ENCODE measurements at places on chromosomes 12 and 14.

DNA sequence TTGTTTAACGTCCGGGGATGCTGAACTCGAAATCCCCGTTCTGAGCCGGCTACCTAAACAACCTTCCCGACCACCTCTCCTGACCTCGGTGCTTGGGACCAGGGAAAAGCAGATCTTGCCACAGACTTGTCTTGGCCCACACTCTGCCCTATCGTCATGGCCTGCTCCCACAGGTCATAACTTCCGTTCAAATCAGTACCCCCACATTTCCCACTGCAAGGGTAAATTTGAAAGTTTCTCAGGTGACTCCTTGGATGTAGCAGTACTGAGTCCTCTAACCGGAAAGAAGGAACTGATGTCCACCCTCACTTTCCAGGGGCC is 612 bp upstream of the RBM23 start:
- no peak for DNase-seq

- no peak for DNase-seq
Measured at GRCh38 chr14:52589646-52590045, 37.0 kb downstream of the GPR137C start.

- DNase-seq: no peak
Measured at GRCh38 chr12:40343124-40343523, 118.3 kb downstream of the LRRK2 start.

- no peak for DNase-seq
Measured at GRCh38 chr12:120943482-120943881, 34.9 kb upstream of the HNF1A start.

GRCh38 chr12:95117178-95117599 is 43.8 kb upstream of the NR2C1 start:
- DNase-seq: peak; percentile 64

DNA sequence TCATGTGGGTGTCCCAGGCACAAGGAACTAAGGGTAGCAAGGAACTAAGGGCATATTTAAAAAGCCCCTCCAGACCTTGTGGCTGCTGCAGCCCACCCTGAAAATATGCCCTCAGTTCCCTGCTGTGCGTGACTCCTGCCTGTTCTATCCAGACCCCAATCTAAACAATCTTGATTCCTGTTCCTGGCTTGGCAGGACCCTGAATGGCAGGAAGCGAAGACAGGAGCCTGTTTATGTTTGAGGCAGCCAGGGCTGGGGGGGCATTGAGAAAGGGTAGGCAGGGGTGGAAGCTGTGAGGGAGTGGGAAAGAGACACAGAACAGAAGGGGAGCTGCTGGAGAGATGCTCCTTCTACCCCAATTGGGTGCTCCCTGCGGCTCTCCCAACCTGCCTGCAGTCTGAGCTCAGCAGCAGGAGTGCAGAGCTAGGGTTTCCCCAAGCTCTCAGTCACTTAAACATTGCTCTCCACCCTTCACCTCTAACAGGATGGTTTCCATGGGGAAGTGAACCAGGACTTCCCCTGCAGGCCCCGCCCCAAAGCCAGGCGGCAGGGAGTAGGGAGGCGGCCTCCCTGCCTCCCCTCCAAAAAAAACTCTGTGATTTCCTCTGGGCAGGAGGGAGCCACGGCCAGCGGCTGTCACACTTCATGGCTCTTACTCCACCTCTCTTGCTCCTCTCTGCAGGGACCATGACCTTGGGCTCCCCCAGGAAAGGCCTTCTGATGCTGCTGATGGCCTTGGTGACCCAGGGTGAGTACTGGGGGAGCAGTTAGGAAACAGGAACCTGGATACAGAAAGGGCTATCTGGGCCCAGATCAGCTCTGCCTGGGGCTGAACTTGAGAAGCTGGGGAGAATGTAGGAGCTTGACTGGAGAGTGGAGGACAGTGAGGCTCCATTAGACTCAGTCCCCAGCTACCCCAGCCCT is 4.7 kb downstream of the ACVRL1 start:
- no peak for DNase-seq

- no peak for DNase-seq
Measured at GRCh38 chr12:115251727-115252126, 567.8 kb upstream of the TBX3 start.

DNA sequence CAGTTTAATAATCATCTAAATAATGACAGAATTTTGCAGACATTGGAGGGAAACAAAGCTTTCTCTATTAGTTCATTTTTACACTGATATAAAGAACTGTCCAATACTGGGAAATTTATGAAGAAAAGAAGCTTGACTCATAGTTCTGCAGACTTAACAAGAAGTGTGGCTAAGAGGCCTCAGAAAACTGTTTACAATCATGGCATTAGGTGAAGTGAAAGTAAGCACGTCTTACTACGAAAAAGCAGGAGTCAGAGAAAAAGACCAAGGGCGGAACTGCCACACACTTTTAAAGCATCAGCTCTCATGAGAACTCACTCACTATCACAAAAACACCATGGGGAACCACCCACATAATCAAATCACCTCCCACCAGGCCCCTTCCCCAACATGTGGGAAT is 804.4 kb downstream of the FLRT2 start:
- no peak for DNase-seq

GRCh38 chr12:106687672-106688071 is 86.8 kb upstream of the RIC8B start:
- DNase-seq: no peak

DNA sequence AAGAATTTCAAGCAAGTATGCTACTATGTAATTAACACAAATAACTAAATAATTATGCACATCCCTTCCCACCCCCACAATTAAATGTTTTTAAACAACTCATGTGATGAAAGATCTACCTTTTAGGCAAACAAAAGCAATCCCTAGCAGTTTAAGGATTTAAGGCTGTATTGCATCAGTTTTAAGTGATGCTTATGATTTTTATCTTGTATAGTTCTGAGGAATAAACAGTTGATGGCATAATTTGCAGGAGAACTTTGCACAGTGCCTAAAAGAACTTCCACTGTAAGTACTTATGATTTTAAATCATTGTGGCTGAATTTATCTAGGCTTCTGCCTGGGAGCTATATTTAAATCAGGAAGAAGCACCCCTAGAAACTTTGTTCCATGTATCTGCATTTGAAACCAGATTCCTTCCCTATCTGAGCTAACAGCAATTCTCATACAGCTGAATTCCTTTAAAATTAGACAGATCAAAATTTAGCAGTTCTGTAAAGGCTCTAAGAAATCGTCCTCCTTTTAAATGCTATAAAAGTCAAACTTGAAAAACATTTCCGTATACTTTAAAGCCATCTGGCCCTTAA is 388.6 kb downstream of the BCAT1 start:
- no peak for DNase-seq

GRCh38 chr12:124554429-124555029 is 12.9 kb downstream of the NCOR2 start:
- DNase-seq: no peak

DNA sequence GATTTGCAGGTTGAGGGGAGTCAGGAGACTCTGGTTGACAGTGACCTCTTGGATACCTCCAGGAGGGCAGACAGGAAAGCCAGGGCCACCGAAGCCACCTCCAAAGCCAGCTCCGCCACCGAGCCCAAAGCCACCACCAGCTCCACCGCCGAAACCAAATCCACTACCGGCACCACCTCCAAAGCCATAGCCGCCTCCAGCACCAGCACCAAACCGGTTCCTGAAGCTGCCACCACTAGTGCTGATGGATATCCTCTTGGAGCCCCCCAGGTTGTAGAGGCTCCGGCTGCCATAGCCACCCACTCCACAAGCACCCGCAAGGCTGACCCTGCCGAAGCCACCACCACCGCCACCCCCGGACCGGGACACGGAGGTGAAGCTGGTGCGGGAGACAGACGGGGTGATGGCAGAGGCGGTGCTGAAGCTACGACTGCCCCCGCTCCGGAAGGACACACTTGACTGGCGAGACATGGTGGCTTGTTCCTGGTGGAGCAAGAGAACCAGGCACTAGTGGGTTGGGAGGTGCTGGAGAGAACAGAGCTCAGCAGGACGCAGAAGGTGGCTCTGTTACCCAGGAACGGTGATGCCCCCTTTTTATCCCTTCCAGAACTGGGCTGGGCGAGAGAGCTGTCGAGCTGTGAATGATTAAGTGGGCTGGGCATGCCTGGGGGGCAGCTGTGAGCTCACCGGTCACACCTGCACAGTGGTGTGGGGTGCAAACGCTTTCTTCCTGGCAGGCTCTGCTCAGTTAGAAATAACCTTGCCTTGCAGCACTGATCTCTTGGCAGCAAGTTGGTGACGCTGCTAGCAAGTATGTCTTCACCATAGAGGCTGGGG is at the start of gene KRT5:
Gene KRT5 (minus strand): TSS at position 569 of the 837 bp plus-strand sequence. CDS start 98 bp downstream, at position 471.
- DNase-seq: no peak

- no peak for DNase-seq
Measured at GRCh38 chr12:19375888-19376287, 63.4 kb upstream of the AEBP2 start.

- no peak for DNase-seq
Measured at GRCh38 chr12:110927546-110927945, 7.2 kb upstream of the MYL2 start.

- no peak for DNase-seq
Measured at GRCh38 chr12:104328790-104329189, 25.3 kb downstream of the EID3 start.

DNA sequence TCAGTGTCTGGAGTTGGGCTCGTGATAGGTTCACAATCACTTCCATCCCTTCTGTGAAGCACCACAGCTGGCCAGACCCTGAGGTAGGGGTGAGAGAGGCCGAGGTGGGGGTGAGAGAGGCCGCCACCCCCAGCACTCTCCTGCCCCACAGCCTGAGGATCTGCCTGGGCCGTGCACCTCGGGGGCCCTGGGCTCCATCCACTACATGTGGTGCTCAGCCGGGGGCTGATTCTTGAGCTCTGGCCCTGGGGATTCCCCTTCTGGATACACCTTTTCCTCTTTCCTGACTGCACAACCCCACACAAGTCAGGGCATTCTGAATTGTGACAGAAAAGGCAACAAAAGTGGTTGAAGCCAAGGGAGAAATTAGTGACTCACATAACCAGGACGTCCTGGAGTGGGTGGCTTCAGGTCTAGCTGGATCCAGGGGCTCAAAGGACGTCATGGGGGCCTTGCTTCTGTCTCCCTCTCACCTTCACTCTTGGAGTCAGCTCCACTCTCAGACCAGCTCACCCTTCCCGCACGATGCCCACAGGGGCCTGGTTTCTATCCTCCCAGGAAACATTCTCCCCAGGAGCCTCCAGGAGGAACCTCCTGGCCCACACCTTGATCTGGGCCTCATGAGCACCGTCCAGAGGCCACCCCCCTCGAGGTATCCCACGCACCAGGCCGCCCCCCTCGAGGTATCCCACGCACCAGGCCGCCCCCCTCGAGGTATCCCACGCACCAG is 12.1 kb upstream of the FBRSL1 start:
- no peak for DNase-seq

- no peak for DNase-seq
Measured at GRCh38 chr14:70358631-70359030, 852 bp downstream of the COX16 start.

GRCh38 chr14:36820901-36821300 is 159.2 kb downstream of the PAX9 start:
- DNase-seq: no peak

- DNase-seq: no peak
Measured at GRCh38 chr12:112331886-112332285, 50.3 kb downstream of the HECTD4 start.

- no peak for DNase-seq
Measured at GRCh38 chr12:127619869-127620734, 646.9 kb upstream of the TMEM132C start.

DNA sequence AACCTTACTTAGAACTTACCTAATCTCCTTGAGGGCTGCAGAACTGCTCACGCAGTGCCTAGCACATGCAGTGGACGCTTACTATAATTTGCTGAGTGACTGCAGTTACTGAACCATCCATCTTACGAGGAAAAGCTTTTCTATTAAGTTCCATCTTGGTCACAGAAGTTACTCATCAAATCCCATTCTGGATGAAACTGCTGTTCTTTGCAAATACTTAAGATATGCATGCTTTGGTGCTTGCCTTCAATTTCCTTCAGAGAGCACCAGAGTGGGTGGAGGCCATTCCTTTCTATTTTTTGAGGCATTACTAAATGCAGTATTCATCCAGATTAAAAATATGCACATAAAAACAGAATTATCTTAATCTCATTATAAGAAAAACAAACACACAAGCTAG is 17.7 kb upstream of the PELI2 start:
- no peak for DNase-seq

- no peak for DNase-seq
Measured at GRCh38 chr12:132285991-132286681, 43.3 kb downstream of the GALNT9 start.

- DNase-seq: no peak
Measured at GRCh38 chr12:4169959-4170358, 103.6 kb upstream of the CCND2 start.

DNA sequence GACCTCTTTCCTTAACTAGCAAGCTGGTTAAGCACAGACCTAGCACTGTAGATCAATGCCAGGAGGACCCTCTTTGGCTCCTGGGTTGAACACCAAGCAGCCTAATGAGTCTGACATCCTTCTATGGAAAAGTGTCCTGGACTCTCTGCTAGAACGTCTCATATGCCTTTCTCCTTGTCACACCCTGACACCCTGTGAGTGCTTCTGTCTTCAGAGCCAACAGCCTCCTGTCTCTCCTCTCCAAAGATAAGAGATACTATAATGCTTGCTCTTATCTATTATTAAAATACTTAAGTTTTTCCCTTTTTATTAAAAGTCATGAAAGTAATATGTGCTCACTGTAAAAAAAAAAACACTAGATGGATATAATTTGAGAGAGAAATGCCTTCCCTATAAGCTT is 222.7 kb downstream of the FOXN3 start:
- no peak for DNase-seq

- DNase-seq: no peak
Measured at GRCh38 chr14:59301354-59301753, 112.9 kb downstream of the DAAM1 start.

DNA sequence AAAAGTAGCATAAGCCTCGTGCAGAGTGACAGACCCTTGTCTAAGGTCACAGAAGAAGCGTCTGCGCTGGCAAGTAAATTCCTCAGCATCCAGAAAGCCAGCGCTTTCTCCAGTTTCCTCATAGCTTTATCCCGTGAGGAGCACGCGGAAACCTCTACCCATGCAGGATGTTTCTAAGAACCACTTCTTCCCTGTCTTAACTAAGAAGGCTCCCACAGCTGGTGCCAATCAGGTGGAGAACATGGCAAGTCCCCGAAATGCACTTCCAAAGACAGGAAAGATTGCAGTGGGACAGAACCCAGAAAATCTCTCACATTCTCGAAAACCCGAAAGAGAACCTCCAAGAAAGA is 968 bp upstream of the ARID4A start:
- DNase-seq: no peak

DNA sequence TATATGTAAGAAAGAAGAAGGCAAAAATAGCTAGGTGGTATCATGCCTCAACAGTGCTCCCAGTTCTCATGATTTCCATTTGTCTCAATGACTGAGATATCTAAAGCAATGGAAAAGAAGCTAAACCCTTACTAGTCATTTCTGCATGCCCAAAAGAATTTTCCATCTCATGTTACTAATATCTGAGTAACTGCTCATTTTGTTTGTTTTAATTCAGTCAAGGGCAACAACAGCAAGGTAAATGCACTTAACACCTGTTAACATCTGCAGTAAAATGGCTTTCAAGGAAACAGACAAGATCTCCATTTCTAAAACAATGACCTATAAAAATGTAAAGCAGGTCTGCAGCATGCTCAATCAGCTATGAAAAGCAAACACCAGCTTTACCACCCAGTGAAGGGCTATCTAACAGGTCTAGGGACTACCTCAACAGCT is 19.4 kb upstream of the SELPLG start:
- no peak for DNase-seq
